ENCODE measurements at places on chromosomes 16 and 17.

DNA sequence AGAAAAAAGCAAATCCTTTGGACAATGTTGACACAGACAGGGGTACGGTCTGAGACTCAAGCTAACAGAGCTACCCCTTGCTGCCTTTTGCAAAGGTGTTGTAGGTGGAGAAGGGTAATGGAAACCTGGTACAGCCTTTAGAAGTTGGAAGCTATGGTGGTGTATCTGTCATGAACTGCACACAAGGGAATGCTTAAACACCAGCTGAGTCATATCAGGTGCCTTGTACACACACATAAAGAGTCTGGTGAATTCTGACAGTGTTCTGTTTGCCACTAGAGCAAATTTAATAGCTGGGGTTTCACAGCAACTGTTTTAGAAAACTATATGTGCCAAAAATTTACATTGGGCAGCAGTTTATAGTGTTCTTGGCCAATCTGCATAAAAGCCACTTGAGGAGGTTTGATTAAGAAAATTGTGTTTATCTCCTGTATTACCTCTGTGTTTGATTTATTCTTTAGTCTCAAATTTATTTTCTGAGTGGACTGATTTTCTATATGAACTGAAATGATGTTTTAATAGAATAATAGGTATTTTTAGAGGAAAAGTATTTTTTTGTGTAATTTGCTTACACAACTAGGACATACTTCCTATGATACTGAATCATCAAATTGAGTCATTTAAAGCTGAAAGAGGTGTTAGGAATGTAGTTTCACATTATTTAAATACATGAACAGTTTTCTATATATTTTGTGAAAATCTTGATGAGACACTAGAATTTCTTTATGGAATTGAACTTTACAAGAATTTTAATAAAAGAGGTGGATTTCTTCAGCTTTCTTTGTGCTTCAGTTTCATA, 136.9 kb downstream of the MAP2K6 start:
- no peak for DNase-seq

GRCh38 chr16:50245417-50246298, 20.7 kb upstream of the ADCY7 start:
- peak; percentile 35 for DNase-seq

GRCh38 chr17:70080541-70081347, 5.7 kb downstream of the KCNJ16 start:
- DNase-seq, result no peak

DNA sequence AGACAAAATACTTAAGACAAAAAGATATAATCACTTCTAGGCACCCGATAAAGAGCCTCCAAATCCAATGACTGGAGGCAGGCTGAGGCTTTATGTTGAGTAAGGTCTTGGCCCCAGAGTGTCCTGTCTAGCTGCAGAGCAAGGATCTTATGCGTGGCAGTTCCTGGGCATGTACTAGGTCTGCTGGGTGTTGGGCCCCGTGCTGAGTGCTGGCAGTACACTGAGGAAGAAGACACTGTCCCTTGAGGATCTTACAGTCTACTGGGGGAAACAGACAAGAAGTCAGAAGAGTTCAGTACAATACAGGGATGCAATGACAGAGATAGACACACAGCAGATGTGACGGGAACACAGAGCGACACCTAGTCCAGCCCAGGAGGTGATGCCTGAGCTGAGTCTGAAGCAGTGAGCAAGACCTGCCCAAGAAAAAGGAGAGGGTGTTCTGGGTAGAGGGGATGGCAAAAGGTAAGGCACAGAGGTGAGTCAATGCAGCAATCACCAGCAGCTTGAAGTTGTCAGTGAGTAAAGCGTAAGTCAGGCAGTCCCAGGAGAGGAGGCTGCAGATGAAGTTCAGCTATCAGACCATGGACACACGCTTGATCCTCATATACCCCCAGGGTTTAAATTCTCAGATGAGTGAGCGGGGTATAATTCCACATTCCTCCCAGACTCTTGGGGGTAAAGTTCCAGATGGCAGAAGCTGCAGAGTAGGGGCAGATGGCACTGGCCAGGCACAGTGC, 18.1 kb downstream of the MAP3K14 start:
- DNase-seq, result no peak

DNA sequence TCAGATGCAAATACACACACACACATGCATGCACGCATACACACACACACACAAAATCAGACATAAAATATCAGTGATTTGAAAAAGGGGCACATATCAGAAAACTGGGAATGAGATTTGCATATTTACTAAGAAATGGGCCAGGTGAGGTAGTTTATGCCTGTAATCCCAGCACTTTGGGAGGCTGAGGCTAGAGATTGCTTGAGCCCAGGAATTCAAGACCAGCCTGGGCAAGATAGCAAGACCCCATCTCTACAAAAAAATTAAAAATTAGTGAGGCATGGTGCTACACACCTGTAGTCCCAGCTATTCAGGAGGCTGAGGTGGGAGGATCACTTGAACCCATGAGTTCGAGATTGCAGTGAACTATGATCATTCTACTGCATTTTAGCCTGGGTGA, 22.4 kb upstream of the PNPO start:
- DNase-seq, result no peak

DNA sequence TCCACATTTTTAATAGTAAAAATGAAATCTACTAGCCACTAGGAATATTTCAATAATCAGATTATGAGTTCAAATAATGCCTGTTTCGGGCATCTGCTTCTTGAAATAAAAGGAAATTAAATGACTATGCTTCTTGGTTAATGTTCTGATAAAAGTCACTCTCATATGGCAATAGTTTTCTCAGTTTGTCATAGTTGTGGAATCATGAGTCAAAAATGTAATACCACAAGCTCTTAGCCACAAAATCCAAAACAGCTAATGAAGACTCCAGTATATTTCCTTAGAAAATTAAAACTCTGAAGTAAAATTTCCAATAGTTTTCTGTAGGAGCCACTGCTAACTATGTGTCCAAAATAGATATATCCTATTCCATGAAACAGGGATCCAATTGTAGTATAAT, 676.3 kb upstream of the CDH8 start:
- no peak for DNase-seq

- no peak for DNase-seq
Measured at GRCh38 chr16:15900901-15901500, 12.6 kb upstream of the CEP20 start.

GRCh38 chr17:31511580-31511979, 120.1 kb downstream of the RAB11FIP4 start:
- DNase-seq, result no peak

DNA sequence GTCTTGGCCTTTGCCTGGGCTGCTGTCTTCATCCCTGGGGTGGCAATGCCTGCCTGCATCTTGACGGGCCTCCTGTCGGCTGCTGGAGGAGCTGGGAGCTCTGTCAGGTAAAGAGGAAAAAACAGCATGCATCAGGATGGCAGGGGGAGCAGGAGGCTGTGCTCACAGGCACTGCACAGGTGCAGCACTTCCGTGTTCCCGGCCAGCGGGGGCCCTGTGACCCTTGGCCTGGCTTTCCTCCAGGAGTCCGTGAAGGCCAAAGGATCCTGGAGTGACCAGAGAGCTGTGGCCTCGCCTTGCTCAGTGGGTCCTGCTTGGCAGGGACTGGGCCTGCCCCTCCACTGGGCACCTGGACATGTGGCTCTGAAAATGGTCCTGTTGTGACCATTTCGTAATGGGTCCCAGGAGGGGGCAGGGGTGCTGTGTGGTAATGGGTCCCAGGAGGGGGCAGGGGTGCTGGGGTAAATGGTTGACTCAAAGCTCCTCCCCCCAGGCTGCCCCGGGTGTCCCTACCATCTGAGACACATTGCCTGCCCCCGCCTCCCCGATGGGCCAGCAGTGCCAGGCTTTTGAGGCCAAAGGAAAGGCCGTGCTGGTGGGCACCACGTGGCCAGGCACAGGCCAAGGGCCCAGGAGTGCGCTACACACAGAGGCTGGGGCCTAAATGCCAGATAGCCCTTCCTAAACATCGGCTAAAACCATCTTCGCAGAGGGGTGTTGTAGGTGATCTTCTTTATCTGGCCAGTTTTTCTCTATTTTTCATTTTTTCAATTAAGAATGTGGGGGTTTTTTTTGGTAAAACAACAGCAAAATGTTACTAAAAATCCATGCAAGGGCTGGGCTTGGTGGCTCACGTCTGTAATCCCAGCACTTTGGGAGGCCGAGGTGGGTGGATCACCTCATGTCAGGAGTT, 4.0 kb upstream of the FASN start:
- DNase-seq, result peak; percentile 51

GRCh38 chr17:65283704-65284103, 146.5 kb downstream of the RGS9 start:
- DNase-seq, result no peak

GRCh38 chr17:229709-230394, 48.4 kb upstream of the DOC2B start:
- DNase-seq, result no peak

All from NCI-H146 (cell line).